ENCODE measurements at places on chromosomes 3 and 15. TPM values are rescaled to one million over a fixed set of nuclear protein-coding genes. Genes with fewer than 3 reads are reported as not detected.
A peak's percentile ranks its signal among the peaks of the same experiment; 100 is the strongest.

Gene TTLL13
- total RNA-seq: not detected

Gene GOLGA8G
- total RNA-seq: not detected

Gene NRG4
- not detected for total RNA-seq

Gene PCLAF
- 34.2 TPM for total RNA-seq

Gene KBTBD12
- not detected for total RNA-seq

Gene UBAP1L
- 0.28 TPM for total RNA-seq

Gene STRA6
- total RNA-seq: not detected

Gene SNRPN
- 185 TPM for total RNA-seq

Gene SLC9C1
- total RNA-seq: not detected

DNA sequence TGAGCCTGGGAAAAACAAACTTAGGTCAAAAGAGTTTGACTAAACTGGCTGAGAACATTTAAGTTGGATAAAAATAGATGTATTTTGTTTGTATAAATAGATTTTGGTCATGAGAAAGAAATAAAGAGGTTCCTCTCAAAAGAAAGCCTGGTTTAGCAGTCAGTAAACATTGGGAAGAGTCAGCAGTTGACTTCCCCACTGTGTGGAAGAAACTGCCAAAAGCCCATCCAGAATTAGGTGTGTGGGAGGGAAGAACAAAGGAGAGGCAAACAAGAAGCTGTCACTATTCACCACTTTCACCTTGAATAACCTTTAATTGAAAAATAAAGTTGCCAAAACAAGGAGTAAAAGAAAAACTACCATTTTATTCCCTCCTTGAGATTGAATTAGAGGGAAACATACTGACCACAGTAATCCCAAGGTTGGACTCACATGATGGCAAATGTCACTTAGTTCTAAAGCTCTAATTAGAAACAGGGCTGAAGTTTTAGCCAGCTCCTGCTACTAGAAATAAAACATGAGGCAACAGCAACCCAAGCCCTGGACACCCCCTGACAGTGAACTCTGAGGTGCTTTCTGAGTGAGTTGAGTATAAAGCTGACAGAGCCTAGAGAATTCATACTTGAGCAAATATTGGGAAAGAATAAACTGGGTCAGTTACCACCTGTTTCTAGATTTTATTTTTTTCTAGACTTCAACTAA is 139.3 kb downstream of the SERPINI1 start:
- no peak overlapping the region for H3K4me3 ChIP-seq
- H3K27ac ChIP-seq: no peak overlapping the region
- H3K4me1 ChIP-seq: no peaks in the 10 kb centered on the region
- no peak for DNase-seq
- no peaks in the 10 kb centered on the region for H3K27me3 ChIP-seq

DNA sequence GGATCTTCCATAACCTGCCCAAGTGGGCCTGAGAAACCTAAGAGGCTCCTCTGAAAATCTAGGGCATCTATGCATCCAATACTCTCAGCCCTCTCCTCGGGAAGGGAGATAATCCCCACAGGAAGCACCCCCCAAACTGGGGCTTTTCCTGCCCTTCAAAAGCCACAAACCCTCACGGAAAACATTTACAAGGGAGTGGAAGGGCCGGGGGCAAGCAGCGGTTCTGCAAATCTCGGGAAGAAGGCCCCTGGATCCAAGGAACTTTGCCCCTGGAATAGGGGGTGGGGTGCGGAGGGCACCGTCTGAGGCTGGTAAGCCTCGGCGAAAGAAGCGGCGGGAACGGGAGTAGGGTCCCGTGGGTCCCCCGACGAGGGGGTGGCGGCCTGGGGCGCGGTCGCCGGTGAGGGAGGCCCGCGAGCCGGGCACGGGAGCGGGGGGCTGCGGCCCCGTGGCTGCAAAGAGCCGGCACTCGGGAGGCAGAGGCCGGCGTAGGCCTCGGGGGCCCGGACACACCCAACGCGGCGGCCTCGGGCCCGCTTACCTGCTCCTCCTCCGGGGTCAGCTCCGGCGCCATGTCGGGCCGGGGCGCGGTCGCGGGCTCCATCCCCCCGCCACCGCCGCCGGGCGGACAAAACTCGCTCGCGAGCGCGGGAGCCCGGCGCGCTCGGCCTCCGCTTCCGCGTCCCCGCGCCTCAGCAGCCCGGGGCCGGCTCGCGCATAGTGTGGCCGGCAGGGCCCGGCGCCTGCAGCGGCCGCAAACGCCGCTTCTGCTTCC is 755 bp downstream of the PTPN9 start:
- H3K4me1 ChIP-seq: peaks cover 5% of the 10 kb centered on the region
- no peak for DNase-seq
- H3K27me3 ChIP-seq: no peaks in the 10 kb centered on the region
- H3K4me3 ChIP-seq: peak overlapping the region; percentile 83
- H3K27ac ChIP-seq: peak overlapping the region; percentile 83

GRCh38 chr15:90650117-90650955 is 66.8 kb upstream of the BLM start:
- no peak overlapping the region for H3K4me3 ChIP-seq
- peak; percentile 69 for DNase-seq
- H3K36me3 ChIP-seq: no peaks in the 10 kb centered on the region
- H3K27ac ChIP-seq: peak overlapping the region; percentile 2

- H3K27ac ChIP-seq: no peak overlapping the region
- DNase-seq: peak; percentile 11
- no peaks in the 10 kb centered on the region for H3K36me3 ChIP-seq
- H3K27me3 ChIP-seq: no peaks in the 10 kb centered on the region
- no peaks in the 10 kb centered on the region for H3K4me1 ChIP-seq
- H3K4me3 ChIP-seq: no peak overlapping the region
Observed at GRCh38 chr3:140128631-140129030, 193.6 kb downstream of the CLSTN2 start.

DNA sequence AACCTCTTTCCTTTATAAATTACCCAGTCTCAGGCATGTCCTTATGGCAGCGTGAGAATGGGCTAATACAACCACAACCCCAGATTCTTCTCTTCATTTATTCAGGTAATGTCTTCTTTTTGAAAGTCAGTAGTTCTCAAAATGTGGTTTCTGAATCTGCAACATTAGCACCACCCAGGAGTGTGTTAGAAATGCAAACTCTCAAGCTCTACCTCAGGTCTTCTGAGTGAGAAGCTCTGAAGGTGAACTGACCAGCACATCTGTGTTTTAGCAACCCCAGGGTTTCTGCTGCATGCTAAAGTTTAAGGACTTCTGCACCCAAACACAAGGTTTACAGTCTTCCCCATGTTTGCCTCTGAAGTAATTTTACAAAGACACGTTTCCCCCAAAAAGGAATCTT is 22.3 kb upstream of the TRIM59 start:
- H3K4me1 ChIP-seq: peaks cover 14% of the 10 kb centered on the region
- H3K4me3 ChIP-seq: no peak overlapping the region
- no peaks in the 10 kb centered on the region for H3K27me3 ChIP-seq

DNA sequence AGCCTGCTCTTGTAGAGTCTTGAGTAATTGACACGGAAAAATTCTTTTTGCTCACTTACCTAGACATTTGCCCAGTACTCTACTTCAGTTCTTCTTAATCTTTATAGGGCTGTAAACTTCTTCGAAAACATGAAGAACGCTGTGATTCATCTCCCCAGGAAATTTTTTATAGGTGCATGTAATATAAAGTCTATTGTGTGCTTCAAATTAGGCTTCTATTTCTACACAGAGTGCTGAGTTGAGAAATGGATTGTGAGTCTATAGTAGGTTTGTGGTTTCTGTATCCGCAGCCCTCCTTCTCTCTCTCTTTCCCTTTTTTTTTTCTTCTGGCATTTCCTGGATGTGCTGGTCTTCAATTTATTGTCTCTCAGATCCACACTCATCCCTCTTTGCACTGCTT is 183.3 kb upstream of the DCBLD2 start:
- no peak overlapping the region for H3K4me3 ChIP-seq
- H3K27me3 ChIP-seq: peaks cover 3% of the 10 kb centered on the region
- H3K4me1 ChIP-seq: no peaks in the 10 kb centered on the region
- DNase-seq: no peak
- H3K36me3 ChIP-seq: no peaks in the 10 kb centered on the region

DNA sequence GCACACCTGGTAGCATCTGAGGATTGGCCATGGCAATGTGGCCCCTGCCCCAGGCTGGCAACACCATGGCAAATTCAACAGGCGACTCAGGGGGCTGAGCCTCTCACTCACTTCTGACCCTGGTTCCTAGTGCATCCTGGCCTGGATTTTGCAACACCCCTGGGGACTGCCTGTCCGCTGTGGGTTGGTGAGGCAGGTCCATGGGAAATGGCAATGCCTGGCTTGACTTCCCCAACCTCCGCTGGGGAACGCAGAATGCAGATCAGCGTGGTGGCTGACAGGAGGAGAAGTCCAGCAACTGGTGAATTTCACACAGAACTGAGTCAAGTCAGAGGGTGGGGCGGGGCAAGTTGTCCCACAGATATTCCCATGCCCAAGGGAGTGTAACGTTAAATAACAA is 3.9 kb upstream of the PSTPIP1 start:
- H3K27me3 ChIP-seq: peaks cover 28% of the 10 kb centered on the region
- no peaks in the 10 kb centered on the region for H3K4me1 ChIP-seq
- H3K27ac ChIP-seq: no peak overlapping the region

DNA sequence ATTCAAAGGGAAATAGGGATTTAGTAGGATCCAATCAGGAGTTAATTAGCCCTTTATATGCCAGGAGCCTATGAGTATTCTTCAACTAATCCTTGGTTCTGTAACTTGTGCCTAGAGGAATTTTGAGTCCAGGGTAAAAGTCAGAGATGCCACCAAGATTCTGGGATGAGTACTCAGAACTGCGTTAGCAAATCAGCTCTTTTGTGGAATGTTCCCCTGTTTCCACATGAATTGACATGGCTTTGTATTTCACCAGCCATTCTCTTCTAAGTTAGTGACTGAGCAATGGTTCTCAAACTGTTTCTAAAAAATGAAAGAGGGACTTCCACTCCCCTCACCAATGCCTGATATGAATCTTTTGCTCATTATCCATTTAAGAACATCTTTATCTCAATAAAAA is 508.7 kb downstream of the SOX2 start:
- no peaks in the 10 kb centered on the region for H3K27me3 ChIP-seq
- H3K27ac ChIP-seq: no peak overlapping the region
- no peaks in the 10 kb centered on the region for H3K36me3 ChIP-seq
- H3K4me3 ChIP-seq: no peak overlapping the region
- no peaks in the 10 kb centered on the region for H3K4me1 ChIP-seq
- DNase-seq: no peak

DNA sequence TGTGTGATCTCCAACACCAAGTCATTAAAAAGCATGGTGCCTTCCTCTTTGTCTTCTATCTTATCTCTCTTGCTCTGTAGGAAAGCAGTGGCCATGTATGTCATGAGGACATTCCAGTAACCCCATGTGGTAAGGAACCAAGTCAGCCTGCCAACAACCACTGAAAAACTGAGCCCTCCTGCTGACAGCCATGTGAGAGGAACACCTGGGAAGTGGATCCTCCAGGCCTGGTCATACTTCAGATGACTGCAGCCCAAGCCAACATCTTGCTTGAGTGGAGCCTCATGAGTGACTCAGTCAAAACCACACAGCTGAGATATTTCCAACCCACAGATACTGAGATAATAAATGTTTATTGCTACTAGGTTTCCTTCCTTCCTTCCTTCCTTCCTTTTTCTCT is 597.3 kb downstream of the ZIC1 start:
- H3K4me1 ChIP-seq: no peaks in the 10 kb centered on the region
- H3K27me3 ChIP-seq: no peaks in the 10 kb centered on the region
- H3K4me3 ChIP-seq: no peak overlapping the region
- peak; percentile 58 for DNase-seq
- H3K36me3 ChIP-seq: no peaks in the 10 kb centered on the region

DNA sequence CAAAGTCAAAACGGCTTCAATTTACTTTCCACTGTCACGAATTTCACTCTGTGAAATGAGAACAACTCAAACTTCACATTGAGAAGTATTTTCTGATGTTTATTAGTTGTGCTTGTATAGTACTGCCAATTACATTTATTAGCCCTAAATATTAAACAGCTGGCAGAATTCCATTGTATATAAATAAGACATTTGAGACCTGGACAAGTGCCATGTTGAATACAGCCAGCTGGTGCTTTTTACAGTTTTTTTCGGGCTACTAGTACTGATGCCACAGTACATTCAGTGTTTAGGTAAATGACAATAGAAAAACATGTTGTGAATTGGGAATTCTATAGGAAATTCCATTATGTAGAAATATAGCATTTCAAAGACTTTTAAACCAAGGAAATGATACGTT is 79.0 kb downstream of the EPHA3 start:
- H3K36me3 ChIP-seq: no peaks in the 10 kb centered on the region
- DNase-seq: no peak
- H3K27me3 ChIP-seq: no peaks in the 10 kb centered on the region
- H3K27ac ChIP-seq: no peak overlapping the region
- no peak overlapping the region for H3K4me3 ChIP-seq
- H3K4me1 ChIP-seq: no peaks in the 10 kb centered on the region

DNA sequence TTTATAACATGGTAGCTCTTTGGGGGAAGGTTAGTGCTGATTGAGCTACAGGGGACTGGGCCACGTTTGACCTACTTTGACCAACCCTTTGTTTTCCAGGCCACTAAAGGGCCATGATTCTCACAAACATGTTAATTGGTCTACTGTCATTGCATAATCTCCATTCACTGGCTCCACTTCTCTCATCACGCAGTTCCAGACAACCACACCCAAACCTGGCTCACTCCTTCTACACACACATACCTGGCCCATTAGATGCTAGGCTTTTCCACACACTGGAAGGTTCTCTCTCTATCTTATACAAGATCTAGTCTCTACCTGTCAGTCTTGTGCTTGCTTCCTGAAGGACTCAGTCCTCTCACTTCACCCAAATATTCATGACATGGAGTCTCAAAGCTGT is 15.9 kb downstream of the TGM5 start:
- H3K4me3 ChIP-seq: no peak overlapping the region
- peaks cover 29% of the 10 kb centered on the region for H3K27me3 ChIP-seq
- no peaks in the 10 kb centered on the region for H3K36me3 ChIP-seq
- peaks cover 2% of the 10 kb centered on the region for H3K4me1 ChIP-seq
- no peak for DNase-seq

- no peak overlapping the region for H3K27ac ChIP-seq
- H3K36me3 ChIP-seq: peaks cover 2% of the 10 kb centered on the region
- peaks cover 15% of the 10 kb centered on the region for H3K4me1 ChIP-seq
- DNase-seq: no peak
- no peaks in the 10 kb centered on the region for H3K27me3 ChIP-seq
Observed at GRCh38 chr15:71451130-71451529, 335.9 kb downstream of the THSD4 start.

DNA sequence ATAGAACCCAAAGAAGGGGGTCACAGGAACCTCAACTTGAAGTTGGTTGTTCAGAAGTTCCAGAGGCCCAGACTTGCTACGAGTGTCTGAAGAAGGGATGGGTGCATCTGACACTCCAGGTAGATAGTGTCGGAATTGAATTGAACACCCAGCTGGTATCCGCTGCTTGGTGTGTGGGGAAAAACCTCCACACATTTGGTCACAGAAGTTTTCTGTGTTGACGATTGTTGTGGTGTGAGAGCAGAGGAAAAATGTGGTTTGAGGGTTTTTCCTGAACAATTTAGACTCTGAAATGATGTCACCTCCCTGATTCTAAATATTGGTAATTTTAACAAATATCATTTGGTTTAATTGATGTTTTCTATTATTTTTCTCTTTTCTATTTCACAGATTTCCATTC is 218.8 kb upstream of the CTNNB1 start:
- no peaks in the 10 kb centered on the region for H3K27me3 ChIP-seq
- H3K4me3 ChIP-seq: no peak overlapping the region
- no peaks in the 10 kb centered on the region for H3K4me1 ChIP-seq
- no peak overlapping the region for H3K27ac ChIP-seq

- H3K36me3 ChIP-seq: no peaks in the 10 kb centered on the region
- DNase-seq: no peak
- no peak overlapping the region for H3K27ac ChIP-seq
- no peaks in the 10 kb centered on the region for H3K4me1 ChIP-seq
- no peaks in the 10 kb centered on the region for H3K27me3 ChIP-seq
Observed at GRCh38 chr3:34780973-34781372, 858.4 kb upstream of the ARPP21 start.

Measured in IMR-90 (cell line).